ENCODE measurements at places on chromosomes 6 and 20. TPM values are rescaled to one million over a fixed set of nuclear protein-coding genes. Genes with fewer than 3 reads are reported as not detected.
A peak's percentile ranks its signal among the peaks of the same experiment; 100 is the strongest.

DNA sequence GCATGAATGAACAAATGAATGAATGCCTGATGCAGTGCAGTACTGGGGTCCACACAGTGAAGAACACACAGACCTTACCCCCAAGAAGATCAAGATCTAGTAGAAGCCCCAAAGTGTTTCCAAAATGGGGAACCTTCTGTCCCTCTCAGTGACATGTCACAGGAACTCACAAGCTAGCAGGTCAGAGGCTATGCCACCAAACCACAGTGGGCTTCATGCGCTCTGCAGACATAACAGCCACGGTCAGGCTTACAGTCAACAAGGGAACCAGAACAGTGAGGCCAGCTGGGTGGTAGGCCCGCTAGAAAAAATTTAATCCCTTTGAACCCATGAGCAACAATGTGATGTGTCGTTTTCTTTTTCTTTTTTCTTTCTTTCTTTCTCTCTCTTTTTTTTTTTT, 20.2 kb upstream of the ARFGEF2 start:
- no peak for ATAC-seq

The ENPP1 gene
- 0.36 TPM for total RNA-seq

DNA sequence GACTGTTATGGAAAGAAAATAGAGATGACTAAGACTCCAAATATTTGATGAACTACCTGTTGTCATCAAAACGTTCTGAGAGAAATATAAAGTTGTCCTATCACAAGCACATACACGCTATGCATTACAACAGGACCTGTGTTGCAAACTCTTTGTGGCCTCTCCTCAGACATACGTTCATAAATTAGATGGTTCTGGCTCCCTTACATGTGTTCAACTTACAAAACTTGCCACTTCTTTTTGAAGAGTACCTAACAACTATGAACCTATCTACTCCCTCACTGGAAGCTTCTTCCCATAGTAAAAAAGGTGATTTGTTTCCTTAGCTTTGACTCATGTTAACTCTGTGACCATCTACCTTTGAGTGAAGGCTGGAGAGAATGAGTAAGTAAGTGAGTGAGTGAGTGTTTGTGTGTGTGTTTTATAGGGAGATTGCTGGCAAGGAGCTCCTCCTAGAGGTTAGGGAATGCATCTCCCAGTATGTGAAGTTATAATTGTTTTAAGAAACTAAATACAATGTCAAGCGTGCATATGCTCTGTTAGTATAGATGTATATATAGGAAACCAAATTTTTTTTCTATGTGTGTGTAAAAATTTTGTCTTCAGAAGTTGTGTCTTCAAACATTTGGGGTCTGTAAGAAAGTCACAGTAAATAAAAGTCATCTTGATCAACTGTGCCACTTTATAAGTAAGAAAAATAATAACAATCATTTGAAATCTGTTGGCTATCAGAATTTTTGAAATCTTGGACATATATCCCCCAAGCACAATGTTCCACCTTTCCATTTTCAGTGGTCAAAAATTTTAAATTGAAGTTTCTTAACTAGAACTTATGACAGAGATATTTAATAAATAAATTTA, 1211.1 kb upstream of the GJE1 start:
- ATAC-seq: peak; percentile 96

- ATAC-seq: no peak
Observed at GRCh38 chr6:138239774-138240173, 21.5 kb upstream of the PBOV1 start.

- ATAC-seq: no peak
Observed at GRCh38 chr6:43223175-43223574, 6.1 kb downstream of the DNPH1 start.

The FAM209A gene
- total RNA-seq: not detected

The ARMH2 gene
- total RNA-seq: not detected

GRCh38 chr20:38190936-38191371, 25.9 kb upstream of the TGM2 start:
- ATAC-seq: no peak

GRCh38 chr20:51190783-51191180, 167.9 kb upstream of the KCNG1 start:
- no peak for ATAC-seq

DNA sequence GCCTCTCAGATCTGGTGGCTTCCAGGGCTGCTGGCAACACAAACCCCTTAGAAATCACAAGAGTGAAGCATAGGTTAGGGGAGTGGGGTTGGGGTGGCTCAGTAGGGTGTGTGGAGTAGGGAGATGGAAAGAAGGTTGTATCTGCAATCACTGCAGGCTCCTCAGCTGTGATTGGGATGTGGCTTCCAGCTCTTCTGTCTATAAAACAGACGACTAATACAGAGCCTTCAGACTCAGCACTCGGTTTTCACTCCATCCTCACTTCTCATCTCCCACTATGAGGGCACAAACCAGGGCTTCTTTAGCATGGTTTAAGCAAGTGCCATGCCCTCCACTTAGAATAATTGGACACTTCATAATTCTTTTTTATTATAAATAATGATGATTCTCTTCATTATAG, 46.4 kb upstream of the CAP2 start:
- no peak for ATAC-seq

The CST5 gene
- not detected for total RNA-seq

- peak; percentile 26 for ATAC-seq
Observed at GRCh38 chr6:42153921-42154320, 11.5 kb upstream of the C6orf132 start.

The C6orf62 gene
- total RNA-seq: 63.0 TPM

DNA sequence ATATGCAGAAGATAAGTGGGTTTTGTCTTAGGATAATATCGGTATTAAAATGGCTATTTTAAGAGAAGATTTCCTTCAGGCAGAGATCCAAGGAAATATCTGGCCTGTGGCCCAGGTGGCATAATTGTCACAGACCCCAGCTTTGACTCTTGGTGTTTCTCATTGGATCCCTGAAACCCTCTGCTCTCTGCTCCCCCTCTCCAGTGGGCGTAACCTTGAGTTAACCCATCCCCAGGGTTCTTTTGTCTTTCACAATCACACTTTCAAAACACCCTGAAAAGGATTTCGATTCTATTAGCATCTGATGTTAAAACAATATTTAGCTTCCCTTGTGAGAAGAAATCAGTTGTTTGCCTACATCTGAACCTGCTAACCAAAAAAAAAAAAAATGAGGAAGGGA, 7.2 kb downstream of the SSTR4 start:
- ATAC-seq: no peak

- ATAC-seq: peak; percentile 72
Observed at GRCh38 chr6:159008656-159009288, 8.8 kb upstream of the RSPH3 start.

DNA sequence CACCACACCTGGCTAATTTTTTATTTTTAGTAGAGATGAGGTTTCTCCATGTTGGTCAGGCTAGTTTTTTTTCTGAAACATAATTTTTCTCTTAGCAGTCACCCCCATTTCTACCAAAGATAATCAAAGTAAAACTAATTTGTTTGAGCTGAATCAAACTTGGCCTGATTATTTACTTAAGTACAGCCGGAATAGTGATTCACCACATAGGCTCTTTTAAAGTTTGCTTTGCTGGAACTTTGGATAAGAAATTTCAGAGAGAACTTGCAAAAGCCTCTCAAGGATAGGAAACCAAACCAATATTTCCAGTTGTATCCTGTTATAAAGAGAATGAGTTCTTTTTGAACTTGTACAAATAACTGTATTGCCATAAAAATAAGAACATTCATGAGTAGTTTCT, 105.0 kb upstream of the SYNCRIP start:
- ATAC-seq: no peak

DNA sequence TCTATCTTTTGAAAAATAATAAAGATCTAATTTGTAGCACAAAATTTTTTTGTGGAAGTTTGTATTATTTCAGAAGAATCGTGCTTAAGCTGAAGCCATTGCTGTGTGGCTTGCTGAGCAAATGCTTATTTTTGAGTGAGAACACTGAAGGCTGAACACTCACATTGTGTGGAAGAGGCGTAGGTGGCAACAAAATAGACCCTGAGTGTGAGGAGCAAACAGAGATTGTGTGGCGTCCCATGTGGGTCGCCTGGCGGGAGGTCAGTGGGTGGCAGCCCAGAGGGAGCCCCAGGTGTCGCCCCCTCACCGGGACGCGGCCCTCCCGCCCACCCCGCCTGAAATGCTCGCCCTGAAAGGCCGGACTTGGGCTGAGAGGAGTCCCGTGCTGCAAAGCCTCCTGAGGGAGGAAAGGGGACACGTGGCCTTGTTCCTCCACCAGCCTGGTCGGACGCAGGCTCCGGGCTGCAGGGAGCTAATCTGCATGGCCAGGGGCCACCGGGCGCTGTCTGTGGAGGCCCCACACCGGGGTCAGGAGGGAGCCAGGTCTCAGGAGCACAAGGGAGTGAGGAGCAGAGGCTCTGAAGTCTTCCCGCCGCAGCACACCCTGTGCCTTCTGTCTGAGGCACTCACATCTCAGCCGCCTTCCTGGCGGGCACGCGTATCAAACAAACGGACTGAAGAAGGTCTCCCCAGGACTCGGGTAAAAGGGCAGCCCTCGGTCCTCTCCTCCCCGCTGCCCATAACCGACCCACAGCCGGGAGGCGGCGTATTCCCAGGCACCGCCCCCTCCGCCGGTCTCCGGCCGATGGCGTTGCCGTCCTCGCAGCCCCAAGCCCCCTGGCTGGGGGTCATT, 15.9 kb downstream of the DDO start:
- ATAC-seq: peak; percentile 22

The KIAA0408 gene
- total RNA-seq: 0.28 TPM

GRCh38 chr6:108083349-108083748, 8.8 kb upstream of the OSTM1 start:
- no peak for ATAC-seq

DNA sequence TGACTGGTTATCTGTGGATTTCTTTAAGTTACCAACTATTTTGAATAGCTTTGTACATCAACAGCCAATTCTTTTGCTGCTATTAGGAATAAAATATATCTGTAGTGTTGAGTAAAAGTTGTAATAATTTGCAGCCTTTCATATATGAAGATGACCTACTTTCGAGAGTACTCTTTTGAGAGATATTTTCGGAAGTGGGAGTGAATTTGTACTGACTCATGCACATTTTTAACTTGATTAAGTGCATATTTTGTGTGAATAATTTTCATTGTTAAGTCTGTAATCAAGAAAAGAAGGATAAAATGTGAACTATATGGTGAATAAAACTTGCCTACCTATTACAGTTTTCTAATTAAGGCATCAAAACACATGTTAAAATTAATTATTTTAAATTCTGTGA, 51.9 kb downstream of the L3MBTL3 start:
- no peak for ATAC-seq

GRCh38 chr6:37713529-37714119, 15.9 kb upstream of the MDGA1 start:
- peak; percentile 67 for ATAC-seq

The FOXF2 gene
- 0.64 TPM for total RNA-seq

- no peak for ATAC-seq
Observed at GRCh38 chr20:34131491-34131890, 19.4 kb upstream of the EIF2S2 start.

The SLC35F1 gene
- not detected for total RNA-seq

DNA sequence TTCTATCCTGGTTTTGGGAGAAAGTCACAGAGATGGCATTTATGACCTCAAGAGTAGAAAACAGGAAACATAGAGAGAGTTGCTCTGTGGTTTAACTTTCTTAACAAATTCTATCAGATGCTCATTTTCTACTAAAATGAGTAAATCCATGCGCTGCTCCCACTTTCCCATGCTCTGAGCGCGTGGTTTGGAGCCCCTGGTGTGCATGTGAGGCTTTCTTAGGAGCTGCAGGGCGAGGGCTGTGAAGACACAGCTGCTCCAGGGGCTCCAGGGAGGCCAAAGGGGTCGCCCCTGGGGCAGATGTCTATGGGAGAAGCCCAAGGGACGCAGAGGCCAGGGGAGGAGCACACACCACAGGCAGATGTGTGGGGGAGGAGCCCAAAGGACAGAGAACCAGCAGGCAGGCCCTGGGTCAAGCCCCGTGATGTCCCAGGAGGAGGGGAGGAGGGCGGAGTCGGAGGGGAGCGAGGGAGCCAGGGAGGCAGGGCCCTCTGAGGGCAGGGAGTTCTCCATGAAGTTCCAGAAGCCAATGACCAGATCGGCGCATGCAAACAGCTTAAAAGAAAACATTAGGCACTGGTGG, 122.9 kb downstream of the IRF4 start:
- no peak for ATAC-seq

- no peak for ATAC-seq
Observed at GRCh38 chr6:125370343-125370742, 68.6 kb upstream of the HDDC2 start.

GRCh38 chr6:142784344-142784743, 160.6 kb downstream of the HIVEP2 start:
- peak; percentile 41 for ATAC-seq

GRCh38 chr6:28523241-28523622, 2.4 kb upstream of the GPX5 start:
- ATAC-seq: no peak

DNA sequence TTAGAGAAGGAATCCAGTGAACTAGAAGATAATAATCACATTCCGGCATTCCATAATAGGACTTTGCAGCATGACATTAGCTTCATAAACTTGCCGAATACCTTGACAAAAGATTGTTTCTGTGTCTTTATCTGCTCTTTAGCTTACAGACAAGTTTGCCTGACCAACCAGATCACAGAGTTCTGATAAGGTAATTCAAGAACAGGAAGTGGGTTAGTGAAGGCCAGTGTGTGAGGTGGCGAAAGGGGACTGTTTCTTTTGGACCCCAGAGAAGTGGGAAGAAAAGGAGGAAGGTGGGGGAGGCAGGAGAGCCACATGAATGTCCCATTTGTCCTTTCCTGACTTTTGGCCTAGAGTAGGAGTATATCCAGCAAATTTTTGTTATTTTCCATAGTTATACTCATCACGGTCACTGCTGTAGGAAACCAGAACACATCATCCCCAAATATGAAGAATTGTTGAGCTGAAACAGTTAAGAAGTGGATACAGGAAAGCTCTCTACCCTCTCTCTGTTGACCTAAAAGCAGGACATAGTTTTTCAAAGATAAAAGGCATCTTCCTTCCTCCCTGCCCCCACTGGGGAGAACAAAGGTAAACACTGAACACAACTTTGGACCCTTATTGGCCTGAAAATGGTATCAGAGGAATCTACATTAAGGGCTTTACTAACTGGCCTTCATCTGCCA, 72.4 kb upstream of the TNFAIP3 start:
- no peak for ATAC-seq

GRCh38 chr20:21303872-21304586, 898 bp downstream of the XRN2 start:
- no peak for ATAC-seq

DNA sequence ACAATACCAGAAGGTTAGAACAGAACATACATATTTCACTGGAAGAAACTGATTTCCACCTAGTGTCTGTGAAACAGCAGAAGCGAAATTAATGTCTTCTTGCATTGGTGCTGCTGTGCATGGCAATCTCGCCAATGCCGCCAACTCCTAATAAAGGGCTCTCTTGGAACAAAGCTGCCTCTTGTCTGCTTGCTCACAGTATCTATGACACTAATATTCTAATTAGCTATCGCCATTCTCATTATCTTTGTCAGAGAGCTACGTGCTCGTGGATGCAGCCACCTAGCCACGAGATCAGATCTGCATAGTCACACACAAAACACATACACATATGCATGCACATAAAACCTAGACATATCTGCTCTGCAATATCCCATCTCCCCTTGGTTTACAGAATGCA, 145.9 kb upstream of the OLIG3 start:
- no peak for ATAC-seq

The ARHGAP40 gene
- 10.3 TPM for total RNA-seq

GRCh38 chr20:14337400-14338171, at the start of gene FLRT3:
Gene FLRT3, minus strand, starts transcription at chr20:14337612. Its CDS starts 10,106 bp downstream, at chr20:14327506.
- ATAC-seq: peak; percentile 95
